ENCODE measurements at places on chromosomes 3 and 15.

GRCh38 chr3:173013219-173013832, 127.7 kb downstream of the SPATA16 start:
- no peak for DNase-seq

DNA sequence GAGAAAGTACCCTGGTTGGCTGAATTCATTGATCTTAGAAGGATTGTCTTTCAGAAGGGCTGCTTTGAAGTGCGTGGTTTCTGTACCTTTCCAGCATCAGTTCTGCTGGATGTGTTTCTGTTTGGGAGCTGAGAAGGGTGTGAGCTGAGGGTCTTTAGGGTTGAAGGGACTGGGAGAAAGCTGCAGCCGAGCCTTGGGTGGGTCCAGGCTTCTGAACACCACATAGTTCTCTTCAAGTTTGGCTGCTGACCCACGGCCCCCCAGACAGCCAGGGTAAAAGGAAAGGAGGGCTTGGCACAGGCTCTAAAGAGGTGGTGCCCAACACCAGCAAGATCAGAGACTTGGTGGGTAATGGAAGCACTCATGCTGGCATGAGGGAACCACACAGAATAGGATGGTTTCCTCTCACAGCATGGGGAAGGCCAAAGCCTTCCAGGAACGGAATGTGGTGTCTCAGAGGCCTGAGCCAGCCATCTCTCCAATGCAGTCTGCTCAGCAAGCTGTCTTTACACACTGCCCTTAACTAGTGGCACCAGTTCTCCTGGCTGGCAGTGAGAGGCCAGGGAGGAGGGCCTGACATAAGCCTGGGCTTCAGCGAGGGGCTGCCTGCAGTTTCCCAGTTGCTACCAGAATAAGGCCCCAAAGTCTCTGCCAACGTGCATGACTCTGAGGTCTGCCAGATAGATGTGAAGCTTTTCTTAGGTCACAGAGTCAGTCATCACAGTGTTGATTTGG, 239.0 kb upstream of the TRIM42 start:
- DNase-seq, result no peak

DNA sequence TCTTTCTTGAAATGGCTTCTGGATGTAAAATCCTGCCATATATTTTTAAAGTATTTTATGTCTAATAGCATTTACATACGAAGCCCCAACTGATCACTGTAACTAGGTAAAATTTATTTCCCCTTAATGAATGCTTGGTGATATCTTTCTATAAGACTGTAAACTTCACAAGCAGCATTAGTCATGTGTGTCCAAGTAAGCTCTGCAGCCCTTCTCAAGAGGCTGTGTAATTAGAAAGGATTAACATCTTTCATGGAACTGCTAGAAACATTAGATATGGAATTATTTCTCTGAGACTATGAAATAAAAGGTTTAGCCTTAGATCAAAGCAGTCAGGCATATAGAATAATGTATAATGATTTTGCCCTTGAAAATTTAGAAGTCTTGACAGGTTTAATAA, 143.3 kb downstream of the EPHA3 start:
- no peak for DNase-seq

GRCh38 chr3:99131876-99132275, 230.4 kb upstream of the DCBLD2 start:
- DNase-seq, result no peak

- no peak for DNase-seq
Measured at GRCh38 chr3:79765911-79766310, 1.9 kb downstream of the ROBO1 start.
